CD4-positive, CD25-positive, alpha-beta regulatory T cell (primary cell): ENCODE measurements at places on chromosomes 3 and 15.

- no peak for DNase-seq
Measured at GRCh38 chr3:4644951-4645350, 151.8 kb downstream of the ITPR1 start.

- no peak for DNase-seq
Measured at GRCh38 chr3:54963641-54964040, 35.8 kb upstream of the LRTM1 start.

DNA sequence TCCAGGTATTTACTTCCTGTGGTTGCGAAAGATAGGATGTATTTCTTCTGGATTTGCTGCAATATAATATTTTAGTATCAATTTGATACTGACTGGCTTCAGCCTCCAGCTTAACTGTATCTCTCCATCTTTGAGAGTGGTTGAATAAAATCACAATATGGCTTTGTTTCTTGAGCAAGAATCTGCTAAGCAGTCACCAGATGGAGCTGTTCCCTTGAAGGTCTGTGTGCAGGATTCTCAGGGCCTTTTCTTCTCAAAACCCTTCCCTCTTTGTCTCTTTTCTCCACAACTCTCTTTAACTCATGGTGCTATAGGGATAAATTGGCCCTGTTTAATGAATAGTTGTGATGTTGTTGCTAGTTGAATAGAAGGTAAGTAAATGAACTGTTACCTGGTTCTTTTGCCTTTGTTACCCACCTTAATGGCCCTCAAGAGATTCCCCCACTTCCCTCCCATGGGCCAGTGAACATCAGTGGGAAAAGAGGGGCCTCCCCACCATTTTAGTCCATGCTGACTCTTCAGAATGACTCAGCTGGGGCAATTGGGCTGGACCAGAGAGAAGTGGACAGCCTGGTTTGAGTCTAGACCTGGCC, 34.8 kb upstream of the RAB6B start:
- DNase-seq: no peak

GRCh38 chr15:65033659-65034269, 4.3 kb upstream of the MTFMT start:
- DNase-seq: peak; percentile 33

DNA sequence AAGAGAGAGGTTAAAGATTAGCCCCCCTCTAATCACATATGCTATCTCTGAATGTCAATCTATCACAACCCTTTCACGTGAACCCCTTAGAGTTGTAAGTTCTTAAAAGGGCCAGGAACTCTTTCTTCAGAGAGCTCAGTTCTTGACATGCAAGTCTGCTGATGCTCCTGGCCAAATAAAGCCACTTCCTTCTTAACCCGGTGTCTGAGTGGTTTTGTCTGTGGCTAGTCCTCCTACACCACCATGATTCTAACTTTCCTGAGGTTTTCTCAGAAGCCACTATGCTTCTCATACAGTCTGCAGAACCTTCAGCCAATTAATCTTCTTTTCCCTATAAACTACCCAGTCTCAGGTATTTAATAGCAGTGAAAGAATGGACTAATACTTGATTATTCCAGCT, 231.1 kb upstream of the CNTN6 start:
- DNase-seq: no peak

- DNase-seq: no peak
Measured at GRCh38 chr3:185929192-185930151, 8.3 kb downstream of the TRA2B start.
